ENCODE measurements at places on chromosomes 11 and 22.

GRCh38 chr11:33731723-33732531 lies 4.3 kb downstream of the CD59 start:
- no peak for DNase-seq

- DNase-seq = no peak
These were observed 3.7 kb downstream of the MAFF start for GRCh38 chr22:38205261-38206128.

GRCh38 chr11:94423507-94423906 lies 22.3 kb upstream of the GPR83 start:
- DNase-seq = no peak

- DNase-seq = no peak
These were observed 4.1 kb downstream of the SUN2 start for GRCh38 chr22:38751422-38752346.

DNA sequence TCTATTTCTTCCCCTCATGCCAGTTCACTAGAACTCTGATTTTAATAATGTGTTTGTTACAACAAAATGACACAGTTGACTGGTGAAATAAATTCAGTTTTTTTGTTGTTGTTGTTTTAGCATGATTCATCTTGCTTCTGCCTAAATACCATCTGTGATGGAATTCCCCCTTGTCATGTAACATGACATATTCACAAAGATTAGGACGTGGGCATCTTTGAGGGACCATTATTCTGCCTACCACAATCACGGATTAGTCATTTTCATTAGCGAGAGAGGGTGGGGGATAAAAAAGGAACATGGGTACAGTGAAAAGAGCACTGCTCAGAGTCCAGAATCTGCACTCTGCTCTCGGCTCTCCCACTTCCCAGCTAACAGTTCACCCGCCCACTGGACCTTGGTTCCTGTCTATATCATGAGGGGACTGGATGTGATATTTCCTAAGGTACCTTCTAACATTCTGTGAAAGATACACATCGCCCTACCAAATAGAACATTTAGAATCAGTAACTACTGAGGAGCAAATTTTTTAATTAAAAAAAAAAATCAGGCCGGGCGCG lies 11.3 kb downstream of the HTATIP2 start:
- DNase-seq = no peak

Data from activated T-cell treated with anti-CD3 and anti-CD28 coated beads for 4 hours (primary cell).